ENCODE measurements at places on chromosomes 12 and 14.

DNA sequence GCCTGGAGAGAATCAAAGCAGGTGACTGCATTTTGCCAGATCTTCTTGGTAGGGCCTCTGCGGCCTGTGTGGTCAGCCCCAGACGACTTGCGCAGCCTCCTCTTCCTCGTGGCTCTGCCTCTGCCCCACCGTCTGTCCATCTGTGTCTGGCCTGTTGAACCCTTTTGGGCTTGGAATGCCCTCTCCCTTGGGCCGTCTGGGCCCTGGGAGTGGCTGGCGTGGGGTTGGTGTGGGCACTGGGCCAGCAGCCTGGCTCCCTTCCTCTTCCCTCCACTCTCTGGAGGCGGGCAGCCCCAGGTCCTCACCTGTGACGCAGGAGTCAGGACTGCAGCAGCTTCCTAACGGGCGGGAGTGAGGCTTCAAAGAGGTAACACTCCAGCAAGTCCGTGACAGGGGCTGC is 9.7 kb upstream of the CCDC197 start:
- no peak for DNase-seq

- DNase-seq = no peak
These were observed 14.6 kb upstream of the EIF5 start for GRCh38 chr14:103319422-103319821.

DNA sequence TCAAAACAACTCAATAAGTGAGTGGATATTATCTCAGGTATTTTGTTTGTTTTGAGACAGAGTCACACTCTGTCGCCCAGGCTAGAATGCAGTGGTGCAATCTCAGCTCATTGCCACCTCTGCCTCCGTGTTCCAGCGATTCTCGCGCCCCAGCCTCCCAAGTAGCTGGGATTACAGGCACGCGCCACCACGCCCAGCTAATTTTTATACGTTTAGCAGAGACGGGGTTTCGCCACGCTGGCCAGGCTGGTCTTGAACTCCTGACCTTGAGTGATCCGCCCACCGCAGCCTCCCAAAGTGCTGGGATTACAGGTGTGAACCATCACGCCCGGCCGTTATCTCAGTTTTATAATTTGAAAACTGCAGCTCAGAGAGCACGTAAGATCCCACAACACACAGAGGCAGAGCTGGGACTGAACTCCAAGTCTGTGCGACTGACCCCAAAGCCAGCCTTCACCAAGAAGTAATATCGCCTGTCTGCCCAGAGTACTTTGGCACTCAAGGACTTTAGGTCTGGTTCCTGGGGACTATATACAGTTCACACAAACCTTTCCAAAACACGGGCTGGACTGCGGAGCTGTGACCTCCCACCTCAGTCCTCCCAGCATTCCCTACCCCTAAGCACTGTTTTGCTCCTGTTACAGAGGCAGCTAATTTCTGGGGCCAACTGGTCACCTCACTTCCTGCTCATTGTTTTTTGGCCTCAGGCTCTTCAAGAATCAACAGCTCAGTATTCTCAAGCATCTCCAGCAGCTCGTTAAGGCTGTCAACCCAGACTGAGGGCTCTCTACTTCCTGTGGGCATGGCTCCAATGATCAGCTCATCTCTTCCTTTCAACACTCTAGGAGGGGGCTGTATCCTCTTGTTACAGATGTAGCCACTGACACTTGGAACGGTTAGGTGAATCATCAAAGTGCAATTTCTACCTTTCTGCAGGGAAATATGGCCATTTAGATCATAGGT is 22.5 kb downstream of the TESC start:
- DNase-seq = no peak

DNA sequence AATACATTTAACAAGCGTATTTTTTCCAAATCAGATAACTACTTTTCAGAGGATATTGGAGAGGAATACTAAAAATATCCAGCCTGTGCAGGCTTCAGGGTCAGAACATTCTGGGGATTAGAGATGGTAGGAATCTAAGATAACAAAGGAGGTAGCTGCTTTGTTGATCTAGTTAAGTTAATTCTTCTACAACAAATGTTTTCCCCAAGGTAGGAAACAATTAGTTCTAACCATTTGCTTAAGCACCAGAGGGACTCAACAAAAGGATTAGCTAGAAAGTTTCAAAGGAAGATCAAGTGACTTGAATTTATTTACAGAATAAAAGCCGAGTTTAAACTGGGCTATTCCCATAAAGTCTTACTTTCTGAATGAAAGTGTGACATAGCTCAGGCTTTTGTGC is 524.2 kb downstream of the TMTC2 start:
- DNase-seq = no peak

GRCh38 chr14:75794615-75795038 is 133.6 kb downstream of the TTLL5 start:
- DNase-seq = no peak

DNA sequence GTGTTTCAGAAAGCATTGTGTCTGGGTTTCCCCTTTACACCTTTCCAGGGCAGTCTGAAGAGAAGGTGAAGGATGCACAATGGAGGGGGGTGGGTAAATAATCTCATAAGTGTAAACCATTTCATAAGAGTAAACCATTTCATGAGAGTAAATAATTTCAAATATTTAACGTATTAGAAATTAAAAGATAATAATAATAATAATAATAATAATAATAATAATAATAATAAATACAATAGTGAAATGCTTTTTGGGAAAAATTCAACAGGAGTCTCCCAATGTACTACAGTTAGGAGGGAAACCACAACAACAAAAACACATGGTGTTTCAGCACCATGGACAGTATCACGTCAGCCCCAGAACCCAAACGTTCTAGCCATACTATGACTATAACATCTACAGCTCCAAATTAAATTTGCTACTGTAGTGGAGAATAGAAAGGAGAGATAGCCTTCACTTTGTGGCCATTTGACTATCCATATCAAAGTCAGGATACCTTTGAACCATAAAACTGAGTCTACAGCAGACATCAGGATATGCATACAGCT is 691.8 kb downstream of the BCL11B start:
- DNase-seq = no peak

DNA sequence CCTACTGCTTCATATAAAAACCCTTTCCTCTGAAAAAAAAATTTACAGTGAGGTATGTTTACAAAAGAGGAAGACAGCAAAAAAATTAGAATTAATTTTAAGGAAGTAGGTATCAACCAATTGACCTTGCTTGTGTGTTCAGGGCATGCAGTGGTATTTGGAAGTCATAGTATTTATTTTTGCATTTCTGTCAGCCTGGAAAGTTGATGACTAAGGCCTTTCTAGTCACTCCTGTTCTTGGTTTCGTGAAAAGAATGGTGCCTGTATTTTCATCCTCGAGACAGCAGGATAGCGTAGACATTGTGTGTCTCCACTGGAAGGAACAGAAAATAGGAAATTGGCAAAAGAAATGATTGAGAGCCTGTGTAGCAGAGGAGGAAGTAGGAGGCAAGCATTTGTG is 24.5 kb downstream of the SLC16A7 start:
- no peak for DNase-seq

DNA sequence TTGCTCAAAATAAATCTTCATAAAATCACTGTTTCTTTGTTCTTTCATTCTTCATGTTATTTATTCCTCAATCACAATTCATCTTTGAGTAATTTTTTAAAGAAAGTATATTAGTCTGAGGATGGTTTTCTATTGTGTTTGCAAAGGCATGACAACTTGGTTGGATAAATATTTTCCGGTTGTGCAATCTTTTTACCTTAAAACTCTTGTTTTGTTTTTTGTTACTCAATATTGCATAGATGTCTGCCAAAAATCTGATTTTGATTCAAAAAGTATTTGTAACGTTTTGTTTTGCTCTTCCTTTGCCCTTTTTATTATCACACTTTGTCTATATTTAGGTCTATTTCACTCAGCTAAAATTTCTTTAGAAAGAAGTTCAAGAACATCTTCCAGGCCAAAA is 86.2 kb upstream of the SYT1 start:
- DNase-seq = no peak

DNA sequence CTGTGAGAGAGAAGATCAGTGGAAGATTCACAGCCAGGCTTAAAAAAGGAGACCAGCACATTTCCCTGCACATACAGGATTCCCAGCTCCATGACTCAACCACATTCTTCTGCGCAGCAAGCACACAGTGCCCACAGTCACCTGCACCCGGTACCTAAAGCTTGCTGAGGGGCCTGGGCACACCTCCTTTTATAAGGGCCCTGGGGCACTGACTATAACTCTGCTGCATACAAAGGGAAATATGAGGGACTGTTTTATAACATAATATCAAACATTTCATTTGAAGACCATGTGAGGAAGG is 322.9 kb downstream of the DAD1 start:
- no peak for DNase-seq

DNA sequence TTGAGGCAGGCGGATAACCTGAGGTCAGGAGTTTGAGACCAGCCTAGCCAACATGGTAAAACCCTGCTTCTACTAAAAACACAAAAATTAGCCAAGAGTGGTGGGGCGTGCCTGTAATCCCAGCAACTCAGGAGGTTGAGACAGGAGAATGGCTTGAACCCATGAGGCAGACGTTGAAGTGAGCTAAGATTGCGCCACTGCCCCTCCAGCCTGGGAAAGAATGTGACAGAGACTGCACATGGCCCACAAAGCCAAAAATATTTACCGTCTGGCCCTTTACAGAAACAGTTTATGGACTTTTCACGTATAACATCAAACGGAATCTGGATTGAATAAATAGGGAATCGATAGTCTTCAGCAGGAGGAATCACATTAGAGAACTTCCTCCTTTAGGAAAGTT is 3.5 kb downstream of the RSRC2 start:
- no peak for DNase-seq

DNA sequence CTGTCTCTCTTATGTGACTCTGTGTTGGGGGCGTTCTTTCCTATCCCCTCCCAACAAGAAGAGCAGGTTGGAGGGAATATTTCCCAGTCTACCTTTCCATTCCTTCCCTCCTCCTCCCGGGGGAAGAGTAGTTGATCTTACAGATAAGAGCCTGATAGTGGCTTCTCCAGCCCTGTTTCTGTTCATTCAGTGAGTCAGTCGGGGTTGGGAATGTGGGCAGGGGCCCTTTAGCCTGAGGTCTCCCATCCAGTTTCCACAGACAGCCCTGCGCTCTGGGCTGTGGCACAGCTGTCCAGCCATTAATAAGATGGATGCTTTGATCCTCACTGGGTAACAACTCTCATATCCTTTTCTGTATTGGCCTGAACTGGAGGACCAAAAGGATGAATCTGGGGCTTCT is 18.1 kb upstream of the PPP1R1A start:
- DNase-seq = no peak

- DNase-seq = no peak
These were observed 35.7 kb downstream of the IQSEC3 start for GRCh38 chr12:101969-102878.

GRCh38 chr14:74571901-74572725 is 39.9 kb downstream of the LTBP2 start:
- DNase-seq = peak; percentile 10

DNA sequence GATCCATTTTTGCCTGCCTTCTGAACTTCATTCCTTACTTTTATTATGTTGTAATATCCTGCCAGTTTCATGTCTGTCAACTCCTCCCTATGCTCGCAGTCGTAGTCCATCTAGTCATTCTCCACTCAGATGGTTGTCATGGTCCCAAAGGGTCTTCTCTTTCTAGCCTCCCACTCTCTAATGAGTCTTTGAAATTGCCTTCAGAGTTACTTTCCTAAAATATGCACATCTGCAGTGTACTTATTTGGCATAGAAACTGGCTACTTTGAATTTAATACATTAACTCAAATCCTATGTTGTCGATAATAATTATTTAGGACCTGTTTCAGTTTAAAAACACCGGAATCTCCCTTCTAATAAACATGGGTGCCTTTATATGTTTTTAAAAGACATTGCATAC is 101.0 kb downstream of the PDE3A start:
- no peak for DNase-seq

- DNase-seq = no peak
These were observed 19.8 kb downstream of the PLEK2 start for GRCh38 chr14:67392123-67392522.

GRCh38 chr14:30521899-30522736 is 36.8 kb upstream of the G2E3 start:
- peak; percentile 69 for DNase-seq

- no peak for DNase-seq
These were observed 13.1 kb downstream of the JDP2 start for GRCh38 chr14:75440733-75441477.
